RCC 7860 (cell line): ENCODE measurements at places on chromosomes 13 and 19.

DNA sequence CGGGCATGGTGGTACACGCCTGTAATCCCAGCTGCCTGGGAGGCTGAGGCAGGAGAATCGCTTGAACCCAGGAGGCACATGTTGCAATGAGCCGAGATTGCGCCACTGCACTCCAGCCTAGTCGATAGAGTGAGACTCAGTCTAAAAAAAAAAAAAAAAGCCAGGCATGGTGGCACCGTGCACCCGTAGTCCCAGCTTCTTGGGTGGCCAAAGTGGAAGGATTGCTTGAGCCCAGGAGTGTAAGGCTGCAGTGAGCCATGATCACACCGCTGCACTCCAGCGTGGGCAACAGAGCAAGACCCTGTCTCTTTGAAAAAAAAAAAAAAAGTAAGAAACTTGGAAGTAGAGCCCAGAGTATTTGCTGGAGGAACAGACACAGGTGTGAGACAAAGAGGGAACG lies 27.7 kb downstream of the CCDC8 start:
- no peak for DNase-seq

GRCh38 chr13:66805657-66806056 lies 424.5 kb downstream of the PCDH9 start:
- DNase-seq: no peak

GRCh38 chr13:34347784-34348573 lies 530.0 kb downstream of the RFC3 start:
- no peak for DNase-seq

- DNase-seq: no peak
Observed at GRCh38 chr19:16976446-16976845, 50.2 kb downstream of the CPAMD8 start.
